NCI-H2107 (cell line): ENCODE measurements at places on chromosomes 5 and 9.

DNA sequence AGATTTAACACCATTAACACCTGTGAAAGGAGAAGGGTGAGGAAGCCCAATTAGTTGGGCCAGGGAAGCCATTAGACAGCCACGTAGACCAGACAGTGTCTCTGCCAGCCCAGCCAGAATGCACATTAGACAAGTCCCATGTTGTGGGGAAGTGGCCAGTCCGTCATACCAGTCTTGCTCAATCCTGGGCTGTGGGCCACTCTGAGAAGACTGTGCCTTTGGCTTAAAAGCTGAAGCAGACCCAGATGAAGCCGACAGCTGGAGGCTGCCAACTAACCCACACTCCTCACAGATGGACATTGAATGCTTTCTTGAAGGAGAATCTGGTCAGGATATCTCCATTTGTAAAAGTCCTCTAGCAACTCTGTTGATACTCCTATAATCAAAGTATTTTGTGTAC, 128.5 kb downstream of the CHSY3 start:
- DNase-seq, result no peak

DNA sequence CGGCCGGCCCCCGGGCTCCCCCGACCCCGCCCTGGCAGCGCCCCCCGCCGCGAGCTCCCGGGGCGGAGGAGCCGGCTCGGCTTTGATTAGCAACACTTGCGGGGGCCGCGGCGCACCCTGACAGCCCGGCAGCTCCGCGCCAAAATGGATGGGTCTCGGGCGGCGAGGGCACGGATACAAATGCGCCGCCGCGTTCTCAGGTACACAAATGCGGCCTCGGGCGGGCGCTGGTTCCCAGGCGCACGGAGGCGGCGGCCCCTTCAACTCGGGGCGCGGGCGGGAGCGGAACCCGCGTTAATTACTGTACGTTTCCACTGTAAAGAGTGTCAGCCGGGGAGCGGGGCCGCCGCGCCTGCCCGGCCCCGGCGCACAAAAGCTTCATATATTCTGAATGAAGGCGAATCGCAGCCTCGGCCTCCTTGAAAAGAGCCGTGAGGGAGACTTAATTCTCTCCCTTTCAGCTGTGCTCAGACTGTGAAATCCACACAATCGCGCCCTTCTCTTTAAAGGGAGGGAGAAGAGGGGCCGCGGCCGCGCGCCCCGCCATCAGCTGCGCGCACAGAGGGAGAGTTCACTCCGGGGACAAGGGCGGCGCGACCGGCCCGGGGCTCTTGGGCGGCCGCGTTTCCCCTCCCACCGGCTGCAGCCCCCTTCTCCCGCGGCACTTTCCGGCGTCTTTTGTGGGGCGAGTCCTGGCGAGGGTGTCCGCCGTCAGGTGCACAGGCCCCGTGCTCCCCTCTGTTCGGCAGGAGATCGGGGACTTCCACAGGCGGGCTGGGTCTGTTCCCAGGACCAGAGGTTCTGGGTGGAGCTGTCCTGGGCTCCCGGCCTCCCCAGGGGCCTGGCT, 27.0 kb downstream of the MSX2 start:
- DNase-seq, result no peak

GRCh38 chr5:149490599-149491485, 60.4 kb downstream of the CSNK1A1 start:
- no peak for DNase-seq

DNA sequence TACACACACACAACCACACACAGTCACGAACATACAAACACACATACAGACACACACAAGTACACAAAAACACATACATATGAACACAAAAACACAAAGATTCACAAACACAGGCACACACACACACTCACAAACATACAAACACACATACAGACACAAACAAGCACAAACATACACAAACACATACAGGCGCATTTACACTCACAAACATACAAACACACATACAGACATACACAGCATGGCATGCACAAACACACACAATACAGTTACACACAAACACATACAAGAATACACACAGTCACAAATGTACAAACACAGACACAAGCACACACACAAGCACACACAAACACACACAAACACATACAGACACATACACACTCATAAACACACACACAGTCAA, 247.9 kb downstream of the TENT4A start:
- no peak for DNase-seq

DNA sequence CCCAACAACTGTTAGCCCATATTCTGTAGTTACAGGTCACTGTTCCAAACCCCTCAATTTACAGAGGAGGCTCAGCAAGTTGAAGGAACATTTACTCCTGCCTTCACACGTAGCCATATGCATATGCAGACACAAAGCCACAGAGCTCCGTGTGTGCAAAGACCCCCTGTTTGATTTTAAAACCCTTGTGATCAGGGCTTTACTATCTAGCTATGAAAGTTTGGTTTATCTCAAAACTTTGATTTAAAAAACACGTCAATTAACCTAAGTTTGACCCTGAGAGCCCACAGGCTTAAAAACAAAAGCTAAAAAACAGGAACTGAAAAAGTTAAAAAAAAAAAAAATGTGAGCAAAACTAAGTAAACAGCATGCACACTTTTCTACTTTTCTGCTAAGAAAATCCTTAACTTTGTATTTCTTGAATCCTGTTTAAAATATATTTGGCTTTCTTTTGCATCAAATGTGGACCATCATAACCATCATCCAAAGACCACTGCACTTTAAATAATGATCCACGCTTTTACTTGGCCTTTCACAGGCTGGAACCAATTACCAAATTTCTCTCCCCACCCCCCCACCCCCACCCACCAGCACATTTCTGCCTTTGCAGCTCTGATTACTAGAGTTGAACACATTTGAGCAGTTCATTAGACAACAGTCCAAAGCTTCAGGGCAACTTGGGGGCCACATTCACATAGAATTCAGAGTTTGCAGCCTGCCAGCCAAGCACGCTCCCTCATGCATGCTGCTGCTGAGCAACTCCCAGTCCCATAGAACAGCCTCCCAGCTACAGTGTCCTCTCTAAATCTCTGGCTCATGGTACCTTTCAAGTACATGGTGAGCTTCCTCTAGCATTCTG, 128.8 kb upstream of the MAP3K1 start:
- DNase-seq, result no peak

DNA sequence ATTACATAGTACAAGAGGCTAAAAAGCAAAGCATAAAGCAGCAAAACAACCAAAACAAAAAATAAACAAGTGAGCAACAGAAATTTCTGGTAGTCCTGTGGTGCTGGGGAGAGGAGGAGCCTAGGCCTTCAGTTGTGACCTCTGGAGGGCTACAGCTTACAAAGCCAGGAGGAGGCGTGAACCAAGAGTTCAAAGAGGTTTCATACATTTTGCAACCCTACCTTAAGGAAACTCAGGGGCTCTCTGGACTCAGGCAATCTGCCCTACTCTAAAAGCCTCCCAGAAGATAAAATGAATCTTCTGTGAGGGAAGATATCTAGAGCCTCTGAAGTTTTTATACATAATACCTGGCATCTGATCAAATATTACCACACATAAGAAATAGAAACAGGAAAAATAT, 187.4 kb downstream of the AGTPBP1 start:
- no peak for DNase-seq

GRCh38 chr5:35195472-35195852, 34.8 kb downstream of the PRLR start:
- no peak for DNase-seq

DNA sequence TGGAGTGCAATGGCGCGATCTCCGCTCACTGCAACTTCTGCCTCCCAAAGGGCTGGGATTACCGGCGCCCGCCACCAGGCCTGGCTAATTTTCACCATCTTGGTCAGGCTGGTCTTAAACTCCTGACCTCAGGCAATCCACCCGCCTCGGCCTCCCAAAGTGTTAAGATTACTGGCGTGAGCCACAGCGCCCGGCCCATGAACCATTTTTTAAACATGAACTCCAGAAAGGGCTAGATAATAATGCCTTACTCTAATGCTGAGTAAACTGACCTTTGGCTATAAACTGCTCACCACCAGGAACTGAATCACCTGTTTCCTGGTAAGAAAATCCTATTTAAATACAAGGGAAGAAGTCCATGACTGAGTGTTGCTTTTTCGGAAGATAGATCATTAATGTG, 23.2 kb upstream of the DAB2 start:
- DNase-seq, result no peak

DNA sequence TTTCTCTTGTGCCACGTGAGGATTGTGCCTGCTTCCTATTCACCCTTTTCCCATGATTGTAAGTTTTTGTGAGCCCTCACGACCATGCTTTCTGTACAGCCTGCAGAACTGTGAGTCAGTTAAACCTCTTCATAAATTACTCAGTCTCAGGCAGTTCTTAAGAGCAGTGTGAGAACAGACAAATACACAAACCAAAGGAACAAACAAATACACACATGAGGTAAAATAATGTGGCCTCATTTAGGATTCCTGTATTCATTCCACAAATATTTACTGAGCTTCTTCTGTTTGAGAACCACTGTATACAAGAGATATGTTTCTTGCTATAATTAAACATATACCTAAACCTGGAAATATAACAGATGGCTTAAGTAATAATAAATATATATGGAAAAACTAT, 760.3 kb downstream of the CDH9 start:
- DNase-seq, result no peak

- no peak for DNase-seq
Observed at GRCh38 chr9:89207026-89207425, 28.4 kb upstream of the SHC3 start.

- no peak for DNase-seq
Observed at GRCh38 chr5:119743927-119744326, 114.6 kb downstream of the FAM170A start.

GRCh38 chr9:76699971-76700370, 64.3 kb upstream of the PCA3 start:
- DNase-seq, result no peak

DNA sequence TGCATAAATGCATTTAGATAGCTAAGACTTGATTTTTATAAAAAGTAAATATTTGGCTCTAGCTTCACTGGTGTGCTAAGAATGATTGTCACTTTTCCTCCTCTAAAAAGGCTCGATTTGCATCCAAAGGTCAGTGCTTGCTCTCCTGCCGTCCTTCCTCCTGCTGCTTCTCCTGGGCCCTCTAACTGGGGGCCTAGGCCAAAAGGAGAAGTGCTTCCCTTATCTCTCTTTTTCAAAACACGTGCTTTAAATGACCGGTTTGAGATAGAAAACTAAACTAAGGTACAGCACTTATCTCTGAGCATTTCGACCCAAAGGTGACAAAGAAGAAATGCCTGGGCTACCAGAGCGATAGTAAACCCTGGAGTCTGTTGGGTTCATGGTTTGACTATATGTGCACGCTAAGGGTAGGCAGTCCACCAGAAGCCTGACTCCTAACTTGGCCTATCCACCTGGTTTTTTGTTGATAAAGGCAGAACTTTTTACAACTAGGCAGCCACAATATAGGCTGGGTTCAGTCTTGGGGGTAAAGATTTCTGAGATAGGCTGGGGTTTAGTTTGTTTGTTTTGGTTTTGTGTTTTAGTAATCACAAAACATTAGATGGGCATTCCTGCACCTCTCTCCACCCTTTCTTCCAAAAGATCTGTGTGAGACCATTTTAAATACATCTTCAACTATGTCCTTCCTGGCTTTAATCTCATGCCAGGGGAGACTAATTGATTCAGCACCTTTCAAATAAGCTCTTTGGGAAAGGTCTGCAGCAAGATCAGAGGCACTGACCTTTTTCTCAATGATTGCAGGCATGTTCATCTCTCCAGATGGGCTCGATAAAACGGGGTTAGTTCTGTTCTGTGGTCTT, 3.8 kb downstream of the NR2F1-AS1 start:
- no peak for DNase-seq
